Left colon (tissue), 2 donors: ENCODE measurements at places on chromosomes 5 and 9. TPM values are rescaled to one million over a fixed set of nuclear protein-coding genes. Genes with fewer than 3 reads are reported as not detected.

DNA sequence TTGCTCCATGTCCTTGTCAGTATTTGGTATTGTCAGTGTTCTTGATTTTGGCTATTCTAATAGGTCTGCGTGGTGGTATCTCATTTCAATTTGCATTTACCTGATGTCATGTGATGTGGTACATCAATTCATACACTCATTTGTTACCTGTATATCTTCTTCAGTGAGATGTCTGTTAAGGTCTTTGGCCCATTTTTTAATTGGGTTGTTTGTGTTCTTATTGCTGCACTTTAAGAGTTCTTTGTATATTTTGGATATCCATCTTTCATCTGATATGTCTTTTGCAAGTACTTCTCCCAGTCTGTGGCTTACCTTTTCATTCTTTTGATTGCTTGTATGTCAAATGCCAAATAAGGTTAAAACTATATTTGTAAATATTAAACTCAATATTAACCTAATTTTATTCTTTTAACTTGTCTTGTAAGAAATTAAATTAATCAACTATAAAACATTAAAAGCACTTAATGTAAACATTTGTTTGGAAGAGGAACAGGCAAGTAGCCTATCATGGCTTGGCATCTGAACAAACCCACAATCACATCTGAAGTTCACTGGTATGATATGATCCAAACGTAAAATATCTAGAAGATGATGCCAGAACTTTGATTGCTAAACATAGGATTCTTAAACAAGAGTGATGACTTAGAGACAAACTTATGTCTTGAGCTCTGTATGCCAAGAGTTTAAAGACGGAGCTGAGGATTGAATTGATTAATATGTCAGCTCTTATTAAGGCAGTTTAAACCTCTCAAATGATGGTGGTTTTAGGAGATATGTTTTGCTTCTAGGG is 587.3 kb downstream of the ANXA1 start:
- no peak for DNase-seq

DNA sequence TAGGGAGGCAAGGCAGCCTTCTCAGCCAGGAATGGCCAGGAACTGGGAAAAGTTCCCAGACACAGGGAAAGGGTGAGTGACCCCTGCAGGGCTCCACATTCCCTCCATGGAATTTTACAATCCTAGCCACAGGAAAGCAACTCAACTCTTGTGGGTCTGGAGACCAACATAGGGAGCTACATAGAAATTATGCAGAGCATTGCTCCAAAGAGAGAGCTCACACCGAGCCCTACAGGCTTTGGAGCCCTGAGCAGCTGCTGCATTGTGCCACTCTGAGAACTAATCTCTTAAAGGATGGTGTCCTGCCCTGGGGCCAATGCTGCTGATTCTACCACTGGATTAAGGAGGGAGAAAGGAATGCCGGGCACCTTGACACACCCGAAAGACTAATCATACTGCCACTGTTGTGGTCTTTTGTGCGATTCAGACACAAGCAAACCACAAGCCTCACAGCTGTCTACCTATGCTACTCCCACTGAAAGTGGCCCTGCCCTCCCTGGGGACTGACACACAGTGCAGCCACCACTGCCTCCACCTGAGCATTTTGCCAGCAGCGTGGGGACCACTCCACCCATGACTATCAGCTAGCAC is 1089.8 kb upstream of the NUDT12 start:
- DNase-seq = no peak

DNA sequence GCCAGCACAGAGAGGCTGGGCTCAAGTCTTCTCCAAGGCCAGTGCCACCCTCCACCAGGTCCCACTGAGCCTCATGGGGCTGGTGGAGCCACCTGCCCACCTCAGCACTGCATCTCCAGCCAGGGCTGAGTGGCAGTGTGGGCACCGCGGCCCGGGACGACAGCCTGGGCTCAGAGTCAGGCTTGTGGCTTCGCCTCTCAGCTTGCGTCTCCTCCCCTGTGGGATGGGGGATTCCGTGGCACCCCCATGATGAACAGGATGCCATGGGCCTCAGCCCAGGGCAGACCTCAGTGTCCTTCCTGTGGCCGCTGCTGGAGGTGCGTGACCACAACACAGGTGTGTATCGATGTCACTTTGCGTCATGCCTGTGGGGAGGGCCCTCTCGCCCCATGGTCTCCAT is 136.4 kb upstream of the PPP1R26 start:
- DNase-seq = no peak

GRCh38 chr9:83334320-83334719 is 203.9 kb downstream of the FRMD3 start:
- DNase-seq = peak; percentile 87

GRCh38 chr5:68268101-68268851 is 52.7 kb downstream of the PIK3R1 start:
- no peak for DNase-seq

DNA sequence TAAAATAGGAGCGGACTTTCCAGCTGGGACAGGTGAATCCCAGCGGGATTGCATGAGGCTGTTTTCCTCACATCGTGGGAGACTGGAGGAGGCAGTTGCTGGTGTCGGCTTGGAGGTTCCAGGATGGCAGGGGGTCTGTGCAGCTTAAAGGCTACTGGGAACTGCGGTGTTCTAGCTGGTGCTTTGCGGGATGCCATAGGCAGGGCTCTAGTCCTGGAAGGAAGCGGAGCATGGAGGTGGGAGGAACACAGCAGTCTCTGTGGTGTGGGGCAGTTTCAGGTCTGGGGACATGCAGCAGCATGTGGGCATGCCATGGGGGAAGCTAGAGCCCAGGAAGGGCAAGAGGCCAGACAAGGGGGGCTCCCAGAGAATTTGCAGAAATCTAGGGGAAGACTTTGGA is 141.5 kb downstream of the NSG2 start:
- no peak for DNase-seq

The NCBP1 gene
- total RNA-seq = 29.0 TPM

DNA sequence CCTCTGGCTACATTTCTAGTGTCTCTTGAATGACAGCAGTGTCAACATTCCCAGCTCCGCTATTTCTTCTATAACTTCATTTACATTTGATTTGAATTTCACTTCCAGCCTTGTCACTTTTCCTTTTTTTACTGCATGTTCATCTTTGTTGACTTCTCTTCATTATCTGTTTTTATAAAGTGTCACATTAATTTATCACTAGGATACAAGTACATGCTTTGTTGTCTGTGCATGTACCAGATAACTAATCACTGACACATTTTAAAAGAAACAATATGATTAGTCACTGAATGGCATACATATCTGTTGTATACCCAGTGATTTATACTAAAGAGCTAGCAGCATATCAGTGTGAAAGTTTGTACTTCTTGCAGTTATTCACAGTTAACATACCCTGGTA is 29.1 kb downstream of the ARSK start:
- no peak for DNase-seq

The SPATA31D4 gene
- total RNA-seq = not detected

DNA sequence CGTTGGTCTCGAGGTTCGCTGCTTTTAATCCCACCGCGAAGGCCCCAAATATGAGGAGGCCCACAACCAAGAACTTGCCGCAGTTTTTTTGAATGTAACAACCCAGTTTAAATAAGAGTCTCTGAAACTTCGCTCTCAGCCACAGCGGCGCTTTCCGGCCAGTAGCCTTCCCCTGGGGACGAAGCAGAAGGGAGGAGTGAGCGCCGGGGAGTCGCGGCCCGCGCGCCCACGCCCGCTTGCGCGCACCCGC is 10.4 kb downstream of the PTCH1 start:
- peak; percentile 38 for DNase-seq
